ENCODE measurements at places on chromosomes 13 and 19. TPM values are rescaled to one million over a fixed set of nuclear protein-coding genes. Genes with fewer than 3 reads are reported as not detected.

GRCh38 chr13:69291292-69291906 is 816.2 kb upstream of the ATXN8OS start:
- no peak for DNase-seq

The SHC2 gene
- 2.0 TPM for total RNA-seq

GRCh38 chr13:71358218-71358617 is 508.8 kb downstream of the DACH1 start:
- no peak for DNase-seq

The DKKL1 gene
- 1.2 TPM for total RNA-seq
